ENCODE measurements at places on chromosomes 3 and 15.

DNA sequence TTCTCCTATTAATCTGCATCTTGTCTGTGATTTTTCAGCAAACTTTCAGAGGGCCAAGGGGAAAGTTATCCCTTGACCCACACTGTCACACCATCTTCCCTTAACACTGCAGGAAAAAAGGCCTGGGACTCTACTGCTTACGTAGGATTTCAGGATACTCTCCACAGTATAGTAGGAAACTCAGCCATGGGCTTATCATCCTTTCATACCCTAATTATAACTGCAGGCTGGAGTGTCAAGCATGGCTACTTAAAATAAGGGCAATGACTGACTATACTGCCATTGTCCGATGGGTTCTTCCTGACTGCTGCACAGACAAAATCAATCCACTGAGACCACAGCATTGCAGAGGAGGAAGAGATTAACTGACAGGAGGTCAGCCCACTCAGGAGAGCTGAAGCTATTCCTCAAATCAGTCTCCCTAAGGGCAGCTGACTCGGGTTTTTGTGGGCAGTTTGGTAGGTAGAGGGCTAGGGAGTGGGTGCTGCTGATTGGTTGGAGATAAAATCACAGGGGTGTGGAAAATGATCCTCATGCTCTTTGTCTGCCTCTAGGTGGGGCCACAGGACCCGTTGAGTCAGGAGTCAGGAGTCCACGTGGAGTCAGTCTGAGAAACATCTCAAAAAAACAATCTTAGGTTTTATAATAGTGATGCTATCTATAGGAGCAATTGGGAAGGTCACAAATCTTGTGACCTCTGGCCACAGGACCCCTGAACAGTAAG lies 118.2 kb upstream of the STRIT1 start:
- no peak for DNase-seq

- no peak for DNase-seq
Observed at GRCh38 chr3:78741066-78741645, 1026.6 kb downstream of the ROBO1 start.

DNA sequence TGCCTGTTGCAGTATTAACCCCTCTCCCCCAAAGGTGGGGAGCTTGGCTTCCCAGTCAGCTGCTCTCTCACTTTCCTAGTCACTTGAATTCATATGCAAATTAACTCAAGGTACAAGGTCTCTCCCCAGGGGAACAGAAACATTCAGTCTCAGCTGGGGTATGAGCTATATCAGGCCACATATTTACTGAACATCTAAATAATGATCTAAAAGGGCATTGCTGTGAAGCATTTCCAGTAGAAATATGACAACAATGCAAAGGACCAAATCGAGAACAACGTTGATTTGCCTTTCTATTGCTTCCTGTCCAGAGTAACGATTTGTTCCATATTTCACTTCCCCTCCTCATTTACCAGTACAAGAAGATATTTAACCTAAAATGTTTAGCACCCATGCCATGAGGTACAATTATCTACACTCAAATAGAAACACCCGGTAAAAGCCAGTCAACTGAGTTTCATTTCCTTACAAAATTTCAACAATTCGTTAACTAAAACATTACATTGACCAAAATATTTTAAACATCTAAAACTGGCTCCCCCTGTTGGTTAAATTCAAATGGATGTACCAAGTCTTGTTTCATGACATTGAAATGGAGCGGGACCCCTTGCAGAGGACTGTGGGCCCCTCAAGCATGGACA lies 36.5 kb upstream of the KLHL6 start:
- no peak for DNase-seq

GRCh38 chr3:139444446-139444845 lies 31.9 kb downstream of the RBP2 start:
- no peak for DNase-seq

DNA sequence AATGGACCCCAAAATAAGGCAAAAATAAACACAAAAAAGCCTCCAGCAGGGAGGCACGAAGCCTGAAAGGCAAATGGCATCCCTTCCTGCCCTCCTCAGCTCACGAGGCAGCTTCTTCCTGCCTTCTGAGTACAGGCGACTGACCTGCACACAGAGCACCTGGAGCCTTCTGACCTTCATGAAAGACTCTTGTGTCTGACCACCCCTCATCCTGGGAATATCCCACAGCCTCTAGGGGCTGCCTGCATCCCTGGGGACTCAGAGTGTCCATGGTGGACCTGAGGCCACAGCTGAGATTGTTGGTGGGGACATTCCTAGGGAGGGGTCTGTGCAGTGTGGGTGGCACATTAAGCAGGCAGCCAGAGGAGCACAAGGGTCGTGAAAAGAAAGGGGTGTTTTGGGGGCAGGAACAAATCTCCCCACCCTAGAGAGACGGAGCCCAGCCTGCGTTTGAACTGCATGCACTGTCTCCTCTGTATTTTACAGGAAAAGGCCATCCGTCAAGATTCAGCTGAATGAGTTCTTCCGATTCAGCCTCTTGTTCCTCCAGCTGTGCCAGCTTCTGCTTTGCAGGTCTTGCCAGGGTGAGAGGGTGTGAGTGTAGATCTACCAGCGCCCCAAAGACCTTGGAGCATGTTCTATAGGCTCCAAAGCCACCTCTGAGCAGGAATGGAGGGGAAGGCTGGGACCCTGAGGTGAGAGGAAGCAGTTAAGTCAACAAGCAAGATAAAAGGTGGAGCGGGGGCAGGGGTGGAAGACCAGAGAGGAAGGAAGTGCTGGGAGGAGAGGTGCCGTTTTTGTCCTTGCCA lies 80.4 kb upstream of the MEF2A start:
- no peak for DNase-seq

DNA sequence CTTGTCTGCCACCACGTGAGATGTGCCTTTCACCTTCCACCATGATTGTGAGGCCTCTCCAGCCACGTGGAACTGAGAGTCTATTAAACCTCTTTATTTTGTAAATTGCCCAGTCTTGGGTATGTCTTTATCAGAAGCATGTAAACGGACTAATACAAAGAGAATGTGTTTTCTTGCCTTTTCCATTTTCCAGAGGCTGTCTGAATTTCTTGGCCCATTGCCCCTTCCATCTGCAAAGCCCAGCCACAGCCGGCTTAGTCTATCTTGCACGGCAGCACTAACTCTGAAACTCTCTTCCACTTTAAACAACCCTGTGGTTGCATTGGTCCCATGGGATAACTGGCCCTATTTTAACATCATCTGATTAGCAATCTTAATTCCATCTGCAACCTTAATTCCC lies 215.3 kb downstream of the LRTM1 start:
- no peak for DNase-seq

DNA sequence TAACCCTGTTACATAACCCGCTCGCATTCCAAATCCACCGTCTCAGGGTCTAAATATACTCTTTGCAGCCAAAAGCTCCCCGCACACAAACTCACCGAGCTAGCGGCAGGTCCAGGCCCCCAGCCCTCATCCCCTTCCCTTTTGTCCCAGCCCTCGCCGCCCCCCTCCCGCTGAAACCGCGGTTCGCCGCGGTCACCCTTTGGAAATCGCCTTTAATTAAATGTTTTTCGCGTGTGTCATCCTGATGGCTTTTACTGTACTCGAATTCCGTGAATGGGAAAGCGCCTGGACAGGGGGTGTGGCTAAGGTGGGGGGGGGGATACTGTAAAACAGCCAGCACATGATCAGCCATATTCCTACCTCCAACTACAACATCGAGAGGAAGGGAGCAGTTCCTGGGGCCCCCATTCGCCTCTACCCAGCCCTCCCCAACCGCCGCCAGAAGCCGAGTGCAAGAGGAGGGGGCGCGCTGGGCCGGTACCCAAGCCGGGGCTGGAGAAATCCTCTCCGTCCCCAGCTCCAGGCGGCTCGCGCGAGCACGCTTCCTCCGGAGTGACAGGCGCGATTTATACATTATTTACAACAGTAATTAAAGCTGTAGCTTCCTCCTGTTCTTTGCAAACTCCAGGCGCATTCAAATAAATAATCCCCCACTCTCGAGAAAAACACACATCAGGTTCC lies 1.7 kb downstream of the RORA start:
- no peak for DNase-seq

GRCh38 chr3:112390783-112391641 lies 58.1 kb downstream of the CD200 start:
- no peak for DNase-seq

GRCh38 chr3:31699309-31699953 lies 166.7 kb downstream of the STT3B start:
- DNase-seq: peak; percentile 37

DNA sequence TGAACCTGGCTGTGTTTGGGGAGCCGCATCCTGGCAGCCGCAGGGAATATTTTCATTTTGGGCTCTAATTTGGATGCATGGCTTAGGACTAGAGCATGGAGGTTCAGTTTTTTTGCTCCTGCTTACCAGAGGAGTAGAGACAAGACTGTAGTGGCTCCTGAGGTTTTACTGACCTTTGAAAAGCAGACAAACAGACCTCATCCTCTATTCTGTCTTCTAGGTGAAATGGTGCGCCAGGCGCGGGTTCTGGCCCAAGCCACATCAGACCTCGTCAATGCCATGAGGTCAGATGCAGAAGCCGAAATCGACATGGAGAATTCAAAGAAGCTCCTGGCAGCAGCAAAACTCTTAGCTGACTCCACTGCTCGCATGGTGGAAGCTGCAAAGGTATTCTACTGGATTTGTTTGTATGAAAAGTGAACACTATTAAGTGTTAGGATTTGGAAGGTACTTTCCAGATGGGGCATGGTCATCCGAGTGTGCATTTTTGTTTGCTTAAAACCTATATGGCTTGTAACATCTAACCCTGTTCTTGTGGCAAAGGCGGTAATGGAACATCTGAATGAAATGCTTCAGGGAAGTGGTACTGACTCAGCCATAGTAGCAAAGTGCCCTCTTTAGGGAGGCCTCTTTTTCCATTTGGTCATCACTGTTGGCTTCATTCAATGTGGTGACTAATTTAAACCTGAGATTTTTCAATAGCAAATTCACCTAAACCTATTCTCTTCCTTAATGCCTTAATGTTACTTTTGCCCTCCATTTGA lies 330.7 kb upstream of the TPM1 start:
- DNase-seq: no peak

DNA sequence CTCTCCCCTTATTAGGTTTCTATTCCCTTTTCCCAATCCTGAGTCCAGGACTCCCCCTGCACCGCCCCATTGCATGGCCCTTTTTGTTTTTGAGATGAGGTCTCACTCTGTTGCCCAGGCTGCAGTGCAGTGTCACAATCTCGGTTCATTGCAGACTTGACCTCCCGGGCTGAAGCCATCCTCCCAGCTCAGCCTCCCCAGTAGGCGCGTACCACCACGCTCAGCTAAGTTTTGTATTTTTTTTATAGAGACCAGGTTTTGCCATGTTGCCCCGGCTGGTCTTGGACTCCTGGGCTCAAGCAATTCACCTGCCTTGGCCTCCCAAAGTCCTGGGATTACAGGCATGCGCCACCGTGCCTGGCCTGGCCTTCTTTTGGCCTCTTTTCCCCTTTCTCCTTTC lies 29.3 kb downstream of the PDIA5 start:
- no peak for DNase-seq

DNA sequence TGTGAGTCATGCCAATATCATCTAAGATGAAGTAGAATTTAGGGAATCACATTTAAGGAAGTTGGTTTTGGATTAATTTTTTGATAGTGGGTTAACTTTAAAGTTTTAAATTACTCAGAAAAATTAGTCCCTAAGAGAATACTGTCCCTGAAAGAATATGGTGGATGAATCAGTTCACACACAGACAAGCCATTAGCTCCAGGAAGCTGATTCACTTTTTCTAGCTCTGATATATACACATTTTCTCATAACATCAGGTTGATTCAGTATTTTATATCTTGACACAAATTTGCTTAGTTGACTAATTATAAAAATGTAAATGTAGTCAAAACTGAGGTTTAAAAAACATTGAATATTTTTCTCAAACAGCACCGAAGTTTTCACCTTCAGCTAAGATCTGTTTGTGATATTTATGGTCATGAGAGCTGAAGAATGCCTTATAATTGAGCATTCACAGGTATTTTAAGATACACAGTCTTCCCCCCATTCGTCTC lies 55.1 kb downstream of the MYH15 start:
- DNase-seq: no peak

DNA sequence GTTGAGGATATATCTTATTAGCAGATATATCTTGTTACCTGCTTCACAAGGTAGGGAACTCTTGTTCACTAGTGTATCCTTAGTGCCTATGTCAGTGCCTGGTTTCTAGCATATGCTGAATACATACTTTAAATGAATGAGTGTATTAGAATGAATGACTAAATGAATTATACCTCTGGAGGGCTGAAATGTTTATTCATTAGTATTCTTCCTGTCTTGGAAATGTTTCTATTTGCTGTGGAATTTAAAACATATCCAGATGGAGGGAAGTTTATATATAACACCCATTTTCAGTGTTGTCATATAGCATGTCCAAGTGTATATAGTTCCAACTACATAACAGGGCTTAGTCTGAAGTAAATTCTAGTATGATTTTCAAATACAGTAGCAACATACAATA lies 581.5 kb downstream of the TBL1XR1 start:
- DNase-seq: no peak

- no peak for DNase-seq
Observed at GRCh38 chr3:196120291-196120951, 38.5 kb upstream of the TFRC start.

DNA sequence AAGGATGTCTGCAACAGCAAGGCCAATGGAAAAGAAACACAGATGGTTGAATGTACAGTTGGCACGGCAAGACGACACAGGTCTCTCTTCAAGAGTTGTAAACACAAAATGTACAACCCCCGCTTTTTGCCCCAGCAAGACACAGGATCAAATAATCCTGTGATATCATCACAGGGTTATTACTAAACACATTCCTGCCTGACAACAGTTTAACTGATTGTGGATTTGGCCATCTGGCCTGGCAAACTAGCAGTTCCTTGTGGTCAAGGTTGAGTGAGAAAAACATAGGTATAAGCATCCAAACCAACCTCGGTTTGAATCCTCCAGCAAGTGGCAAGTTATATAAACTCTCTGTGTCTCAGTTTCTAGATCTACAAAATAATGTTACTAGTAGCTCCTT lies 23.4 kb downstream of the PARP16 start:
- no peak for DNase-seq

DNA sequence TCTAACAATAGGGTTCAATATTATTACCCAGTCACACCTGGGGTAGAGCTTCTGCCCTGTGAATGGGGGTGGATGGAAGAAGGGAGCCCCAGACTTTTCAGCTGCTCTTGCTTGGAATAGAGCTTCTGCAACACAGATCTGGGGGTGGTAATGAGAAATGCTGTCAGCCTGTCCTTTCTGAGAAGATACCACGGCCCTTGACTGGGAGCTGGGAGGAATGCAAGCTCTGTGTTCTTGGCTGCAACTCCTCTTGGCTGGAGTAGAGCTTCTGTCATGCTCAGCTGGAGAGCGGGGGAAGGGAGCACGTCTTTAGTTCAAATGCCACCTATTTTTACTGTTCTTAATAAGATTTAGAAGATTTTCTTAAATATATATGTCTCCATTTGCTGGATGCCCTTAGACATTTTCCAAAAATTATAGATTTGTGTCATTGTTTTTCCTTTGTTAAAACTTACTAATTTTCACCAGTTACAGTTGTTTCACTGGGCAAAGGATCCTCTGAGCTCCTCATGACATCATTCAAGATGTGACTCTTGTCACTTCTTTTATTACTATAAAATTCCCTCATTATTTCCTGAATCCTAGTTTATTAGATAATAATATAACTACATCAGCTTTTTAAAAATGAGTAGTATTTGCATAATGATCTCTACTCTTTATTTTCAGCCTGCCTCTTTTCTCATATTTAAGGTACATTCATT lies 180.0 kb upstream of the TGFBR2 start:
- DNase-seq: no peak

Measured in epithelial cell of prostate (primary cell).